Vagina (tissue), 2 donors: ENCODE measurements at places on chromosomes 7 and 10.

GRCh38 chr7:56105508-56105907, 768 bp downstream of the CHCHD2 start:
- peaks cover 18% of the 10 kb centered on the region for H3K4me1 ChIP-seq
- no peak for DNase-seq
- H3K27ac ChIP-seq, result peak overlapping the region; percentile 79
- peaks cover 38% of the 10 kb centered on the region for H3K36me3 ChIP-seq
- H3K4me3 ChIP-seq, result peak overlapping the region; percentile 98
- no peaks in the 10 kb centered on the region for H3K27me3 ChIP-seq

GRCh38 chr10:7797582-7797981, 9.6 kb downstream of the ATP5F1C start:
- no peak overlapping the region for H3K27ac ChIP-seq
- DNase-seq, result no peak
- H3K36me3 ChIP-seq, result no peaks in the 10 kb centered on the region
- no peaks in the 10 kb centered on the region for H3K27me3 ChIP-seq
- peaks cover 32% of the 10 kb centered on the region for H3K4me1 ChIP-seq
- no peak overlapping the region for H3K4me3 ChIP-seq

- H3K4me1 ChIP-seq, result peaks cover 5% of the 10 kb centered on the region
- no peak overlapping the region for H3K4me3 ChIP-seq
- DNase-seq, result no peak
- H3K36me3 ChIP-seq, result no peaks in the 10 kb centered on the region
- no peak overlapping the region for H3K27ac ChIP-seq
Measured at GRCh38 chr10:59106441-59106840, 70.0 kb upstream of the PHYHIPL start.

DNA sequence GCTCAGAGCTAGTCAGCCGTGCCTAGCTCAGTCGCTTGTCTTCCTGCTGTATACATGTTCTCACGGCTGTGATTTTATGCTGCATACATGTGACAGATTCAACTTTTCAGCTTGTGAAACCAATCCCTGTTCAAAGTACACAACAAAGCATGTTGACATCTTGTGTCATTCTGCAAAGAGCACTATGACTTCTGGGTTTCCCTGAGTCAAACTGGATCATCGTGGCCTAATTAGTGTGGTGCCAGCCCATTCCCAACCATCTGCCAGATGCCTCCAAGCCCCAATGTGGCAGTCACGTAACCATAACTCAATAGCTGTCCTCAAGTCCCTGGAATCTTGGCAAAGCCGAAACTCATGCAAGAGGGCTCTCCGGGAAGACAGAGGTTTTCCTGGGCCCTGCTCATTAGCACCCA, 144.8 kb downstream of the MYOF start:
- no peaks in the 10 kb centered on the region for H3K36me3 ChIP-seq
- H3K4me3 ChIP-seq, result no peak overlapping the region
- no peak for DNase-seq
